ENCODE measurements at places on chromosomes 5 and 9.
A peak's percentile ranks its signal among the peaks of the same experiment; 100 is the strongest.

- no peak for DNase-seq
These were observed 200.6 kb upstream of the IRX1 start for GRCh38 chr5:3394891-3395599.

- no peak for DNase-seq
These were observed 49.0 kb downstream of the DAPK1 start for GRCh38 chr9:87546704-87547103.

- DNase-seq: no peak
These were observed 295.1 kb downstream of the CDK5RAP2 start for GRCh38 chr9:120284821-120285220.

GRCh38 chr9:137671196-137671538 lies 52.4 kb downstream of the EHMT1 start:
- DNase-seq: no peak

DNA sequence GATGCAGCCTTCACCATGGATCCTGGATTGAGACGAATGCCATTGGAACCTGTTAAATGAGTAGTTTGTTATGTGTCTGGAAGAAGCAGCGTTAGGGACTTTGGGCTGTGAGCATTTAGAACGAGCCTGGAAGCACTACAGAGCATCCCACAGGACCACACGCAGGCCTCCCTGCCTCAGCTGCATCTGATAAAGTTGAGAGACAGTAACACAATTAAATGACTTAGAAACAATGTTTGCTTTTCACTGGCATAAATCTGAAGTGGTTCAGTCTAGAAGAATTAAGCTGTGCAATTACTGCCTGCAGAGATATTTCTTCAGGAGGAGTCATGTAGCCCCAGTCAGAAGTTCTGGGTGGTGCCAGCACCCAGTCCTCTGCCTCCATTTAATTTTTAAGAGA lies 9.8 kb upstream of the TLX3 start:
- no peak for DNase-seq

- DNase-seq: no peak
These were observed 81.9 kb upstream of the FAM169A start for GRCh38 chr5:74948031-74948546.

GRCh38 chr9:109585796-109586195 lies 87.7 kb upstream of the PTPN3 start:
- DNase-seq: no peak

DNA sequence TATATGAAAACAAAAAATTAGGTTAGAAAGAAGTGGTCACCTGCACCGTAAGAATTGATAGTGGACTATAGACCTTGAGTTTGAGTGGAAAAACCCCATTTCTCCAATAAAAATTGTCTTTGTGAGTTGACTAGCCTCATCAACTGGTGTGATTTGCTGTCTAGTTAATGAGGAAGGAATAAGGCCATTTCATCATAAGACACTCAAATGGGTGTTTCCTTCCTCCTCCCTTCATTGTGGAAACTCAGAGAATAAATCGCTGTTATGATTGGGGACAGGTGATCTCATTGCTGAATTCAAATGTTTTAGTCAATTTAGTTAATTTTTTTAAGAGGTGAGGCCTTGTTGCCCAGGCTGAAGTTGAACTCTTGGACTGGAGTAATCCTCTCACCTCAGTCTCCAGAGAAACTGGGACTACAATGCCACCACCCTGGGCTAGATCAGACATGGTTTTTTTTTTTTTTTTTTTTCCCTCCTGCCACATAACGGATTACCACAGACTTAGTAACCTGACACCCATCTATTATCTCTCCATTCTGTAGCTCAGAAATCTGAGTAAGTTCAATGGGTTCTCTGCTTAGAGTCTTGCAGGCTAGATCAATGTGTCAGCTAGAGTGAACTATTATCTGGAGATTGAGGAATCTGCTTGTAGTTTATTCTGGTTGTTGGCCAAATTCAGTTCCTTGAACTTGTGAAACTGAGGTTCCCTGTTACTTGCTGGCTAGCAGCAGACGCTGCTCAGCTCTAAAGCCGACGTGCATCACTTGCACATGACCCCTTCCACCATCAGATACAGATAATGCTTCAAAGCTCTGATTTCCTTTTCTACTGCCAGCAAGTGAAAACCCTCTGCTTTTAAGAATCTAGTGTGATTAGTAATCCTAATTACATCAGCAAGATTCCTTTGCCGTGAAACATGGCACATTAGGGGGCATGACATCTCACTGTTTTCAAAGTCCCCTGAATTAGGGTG lies 663.8 kb upstream of the CDH9 start:
- no peak for DNase-seq

- DNase-seq: peak; percentile 8
These were observed 202.0 kb upstream of the NR3C1 start for GRCh38 chr5:143605403-143606005.

DNA sequence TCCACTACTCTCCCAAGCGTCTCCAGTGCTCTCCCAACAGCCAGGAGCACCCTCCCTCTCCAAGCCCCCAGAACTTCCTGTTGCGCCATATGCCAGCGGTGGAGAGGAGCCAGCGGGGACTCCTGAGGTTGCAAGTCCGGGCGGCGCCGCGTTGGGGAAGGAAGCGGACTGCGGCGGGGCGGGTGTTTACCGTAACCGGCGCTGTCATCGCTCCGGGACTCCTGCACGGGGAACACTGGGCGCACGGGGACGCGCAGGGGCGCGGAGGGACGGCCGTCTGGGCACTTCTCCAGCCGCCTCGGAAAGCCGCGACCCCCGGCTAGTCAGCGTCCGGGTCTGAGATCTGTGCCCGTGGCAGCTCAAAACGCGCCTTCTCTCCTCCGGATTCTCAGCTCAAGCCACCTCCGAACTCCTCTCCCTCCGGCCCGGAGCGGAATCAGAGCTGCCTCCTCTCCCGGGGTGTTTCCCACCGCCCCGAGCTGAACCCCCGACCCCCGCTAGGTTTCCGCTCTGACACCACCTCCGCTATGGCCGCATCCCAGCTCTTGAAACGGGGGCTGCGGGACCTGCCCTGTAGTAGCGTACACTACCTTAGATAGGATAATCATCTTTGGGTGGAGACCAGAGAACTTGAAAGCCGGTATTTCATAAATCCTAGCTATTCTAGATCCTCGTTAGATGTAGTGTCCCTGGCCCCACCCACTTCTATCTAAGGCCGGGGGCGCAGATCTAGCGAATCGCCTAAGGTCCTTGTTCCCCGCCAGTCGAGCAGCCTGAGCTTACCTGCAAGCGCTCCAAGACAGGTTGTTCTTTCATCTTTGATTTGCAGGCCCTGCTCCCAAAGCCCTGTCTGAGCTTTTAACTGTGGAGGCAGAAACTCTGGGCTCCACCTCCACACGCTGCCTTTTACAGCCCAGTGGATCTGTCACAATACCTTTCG lies at the start of gene TRPM6:
TSS of gene TRPM6 (minus strand) at position 881 of the 940 bp plus-strand sequence. CDS start at position 816, 65 bp downstream.
- peak; percentile 2 for DNase-seq

DNA sequence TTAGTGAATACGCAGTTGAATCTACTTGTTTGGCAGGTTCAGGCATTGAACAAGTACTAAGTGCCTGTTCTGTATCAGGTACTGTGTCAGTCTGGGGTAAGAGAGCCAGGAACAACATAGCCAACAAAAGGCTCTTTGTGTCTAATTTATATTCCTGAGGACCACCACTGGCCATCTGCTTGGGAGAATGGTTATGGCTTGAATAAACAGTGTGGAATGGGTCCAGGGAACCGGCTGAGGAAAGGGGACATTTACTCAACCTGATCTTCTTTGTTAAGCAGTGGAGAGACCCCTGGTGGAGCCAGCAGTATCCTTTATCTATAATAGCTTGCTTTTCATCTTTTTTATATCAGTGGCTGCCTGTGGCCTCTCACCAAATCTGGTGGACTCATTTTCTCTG lies 38.6 kb downstream of the EXOSC2 start:
- no peak for DNase-seq

DNA sequence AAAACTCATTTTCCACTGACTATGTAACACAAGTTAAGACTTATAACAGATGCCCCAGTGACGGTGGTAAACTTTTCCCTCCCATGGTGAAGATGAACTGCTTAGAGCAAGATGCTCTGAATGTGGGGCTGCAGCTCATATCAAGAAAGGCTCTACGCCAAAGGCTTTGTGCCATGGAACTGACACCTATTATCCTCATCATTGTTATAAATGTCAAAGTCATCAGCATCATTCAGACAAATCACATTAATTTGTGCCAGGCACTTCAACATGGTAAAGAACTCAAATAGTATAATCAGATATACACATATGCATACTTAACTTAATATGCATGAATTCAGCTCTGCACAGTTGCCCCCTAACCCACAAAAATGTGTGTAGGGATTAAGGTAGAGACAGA lies 305.9 kb upstream of the ATP10B start:
- DNase-seq: no peak

- no peak for DNase-seq
These were observed 79.8 kb downstream of the MAT2B start for GRCh38 chr5:163585206-163585605.

DNA sequence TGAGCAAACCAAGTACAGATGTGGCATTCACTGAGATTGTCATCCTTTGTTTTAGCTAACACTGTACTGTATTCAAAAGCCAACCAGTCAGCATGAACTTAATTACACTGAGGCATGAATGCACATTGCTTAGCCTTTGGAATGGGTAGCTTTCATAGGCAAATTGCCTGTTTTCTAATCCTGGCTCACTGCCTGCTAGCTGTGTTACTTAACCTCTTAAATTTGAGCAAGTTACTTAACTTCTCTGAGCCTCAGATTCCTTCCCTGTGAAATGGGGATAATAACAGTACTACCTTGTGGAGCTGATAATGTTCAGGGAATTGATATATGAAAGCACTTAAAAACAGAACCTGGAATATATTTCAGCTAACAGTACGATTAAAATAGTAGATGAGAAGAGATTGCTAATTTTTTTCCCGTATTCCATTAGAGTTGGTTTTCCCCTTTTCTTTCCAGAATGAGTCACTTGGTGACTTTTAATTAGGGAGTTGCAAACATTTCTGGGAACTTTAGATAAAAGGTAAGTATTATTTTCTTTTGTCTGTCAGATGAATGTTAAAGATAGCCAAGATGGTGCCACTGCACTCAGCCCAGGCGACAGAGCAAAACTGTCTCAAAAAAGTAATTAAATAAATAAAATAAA lies 43.9 kb downstream of the ARRDC3 start:
- no peak for DNase-seq

GRCh38 chr5:25423271-25423670 lies 778.5 kb upstream of the CDH10 start:
- no peak for DNase-seq

DNA sequence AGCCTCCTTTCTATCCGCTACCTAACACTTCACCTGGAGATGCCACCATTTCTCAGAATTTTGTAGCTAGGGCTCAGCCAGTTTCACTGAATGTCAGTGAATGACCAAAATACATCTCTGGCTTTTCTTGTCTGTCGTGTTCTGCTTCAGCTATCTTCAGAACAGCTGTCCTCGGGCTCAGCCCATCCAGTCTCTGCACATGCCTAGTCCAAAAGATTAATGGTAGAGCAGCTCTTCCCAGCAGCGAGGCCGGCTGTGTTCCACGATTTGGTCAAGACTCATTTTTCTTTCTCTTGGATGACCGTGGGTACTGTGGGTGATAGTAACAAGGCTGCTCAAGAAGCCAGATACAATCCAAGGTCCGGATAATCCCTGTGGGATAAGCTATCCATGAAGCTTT lies 342.8 kb downstream of the GABRG2 start:
- no peak for DNase-seq

- DNase-seq: no peak
These were observed 57.5 kb downstream of the DAB2IP start for GRCh38 chr9:121708768-121709488.

DNA sequence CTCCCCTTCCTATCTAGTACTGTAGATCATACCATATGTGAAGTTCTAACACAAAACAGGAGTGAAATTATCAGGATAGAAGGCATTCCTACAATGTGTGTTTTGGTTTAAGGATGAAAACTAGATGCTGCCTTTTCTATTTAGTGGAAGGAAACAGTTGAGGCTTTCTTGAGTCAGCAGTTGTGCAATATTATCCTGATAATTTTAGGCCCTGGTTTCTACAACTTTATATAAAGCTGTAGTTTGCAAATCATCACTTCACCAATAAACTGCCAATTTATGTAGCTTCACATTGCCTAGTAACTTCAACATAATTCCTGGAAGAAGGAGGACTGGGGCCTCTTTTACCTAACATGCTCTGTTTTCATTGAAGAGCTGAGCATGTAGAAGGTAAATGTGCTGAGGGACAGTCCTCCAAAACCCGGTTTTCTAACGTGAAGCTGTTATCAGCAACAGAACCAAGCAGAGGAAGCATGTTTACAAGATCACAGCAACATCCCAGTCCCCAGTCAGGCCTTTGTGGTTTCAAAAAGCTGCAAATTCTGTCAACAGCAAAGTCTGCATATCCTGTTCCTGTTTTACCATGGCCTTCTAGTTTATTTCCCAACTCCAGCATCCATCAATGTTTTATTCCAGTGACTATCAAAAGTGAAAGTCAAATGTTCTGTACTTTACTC lies 513.4 kb upstream of the MEF2C start:
- peak; percentile 49 for DNase-seq

DNA sequence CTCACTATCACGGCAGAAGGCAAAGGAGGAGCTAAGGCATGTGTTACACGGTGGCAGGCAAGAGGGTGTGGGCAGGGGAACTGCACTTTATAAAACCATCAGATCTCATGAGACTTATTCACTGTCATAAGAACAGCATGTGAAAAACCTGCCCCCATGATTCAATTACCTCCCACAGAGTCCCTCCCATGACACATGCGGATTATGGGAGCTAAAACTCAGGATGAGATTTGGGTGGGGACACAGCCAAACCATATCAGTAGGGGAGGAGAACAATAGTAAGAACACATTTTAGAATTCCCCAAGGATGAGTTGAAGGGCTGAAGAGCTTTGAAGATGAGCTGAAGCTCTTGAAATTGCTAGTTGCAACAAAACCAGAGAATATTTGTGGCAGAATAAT lies 287.9 kb downstream of the SMARCA2 start:
- DNase-seq: no peak

DNA sequence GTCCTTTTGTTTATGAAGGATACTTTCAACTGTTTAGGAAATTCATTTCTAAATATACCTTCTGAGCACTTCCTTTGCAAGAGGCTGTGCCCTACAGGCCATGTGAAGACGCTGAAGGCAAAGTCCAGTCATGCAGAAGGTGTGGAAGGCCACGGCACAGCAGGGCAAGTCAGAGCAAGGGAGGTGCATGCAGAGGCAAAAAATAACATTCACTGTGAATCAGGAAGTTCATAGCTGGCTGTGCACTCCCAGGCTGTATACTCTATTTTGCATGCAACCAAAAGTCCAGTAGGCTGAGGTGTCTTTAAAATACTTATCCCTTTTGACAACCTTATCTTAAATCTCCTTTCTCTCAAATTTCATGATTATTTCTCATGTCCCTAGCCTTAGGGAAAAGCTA lies 50.3 kb downstream of the GNAQ start:
- no peak for DNase-seq

DNA sequence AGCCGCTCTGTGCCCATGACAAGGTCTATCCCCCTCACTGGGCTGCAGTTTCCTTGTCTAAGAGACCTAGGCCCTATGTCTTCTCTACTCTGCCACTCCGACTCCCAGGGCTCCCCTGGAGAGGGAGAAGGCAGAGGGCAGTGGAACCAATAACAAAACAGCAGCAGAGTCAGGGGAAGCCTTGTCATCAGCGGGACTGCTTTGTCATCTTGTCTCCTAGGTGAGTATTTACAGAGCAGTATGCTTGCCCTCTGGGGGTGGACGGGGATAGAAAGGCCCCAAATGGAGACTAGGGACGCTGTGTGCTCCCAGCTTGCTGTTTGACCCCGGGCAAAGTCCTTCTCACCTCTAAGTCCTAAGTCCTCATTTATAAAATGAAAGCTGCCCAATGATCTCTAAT lies 318.5 kb downstream of the CDK5RAP2 start:
- DNase-seq: no peak

All from CMK (cell line).